Uterus (tissue), 4 donors: ENCODE measurements at places on chromosomes 16 and 17. TPM values are rescaled to one million over a fixed set of nuclear protein-coding genes. Genes with fewer than 3 reads are reported as not detected.

- no peak for DNase-seq
These were observed 394.9 kb upstream of the SALL1 start for GRCh38 chr16:51545951-51546350.

GRCh38 chr16:69500496-69500895 lies 65.3 kb upstream of the NFAT5 start:
- DNase-seq, result no peak

DNA sequence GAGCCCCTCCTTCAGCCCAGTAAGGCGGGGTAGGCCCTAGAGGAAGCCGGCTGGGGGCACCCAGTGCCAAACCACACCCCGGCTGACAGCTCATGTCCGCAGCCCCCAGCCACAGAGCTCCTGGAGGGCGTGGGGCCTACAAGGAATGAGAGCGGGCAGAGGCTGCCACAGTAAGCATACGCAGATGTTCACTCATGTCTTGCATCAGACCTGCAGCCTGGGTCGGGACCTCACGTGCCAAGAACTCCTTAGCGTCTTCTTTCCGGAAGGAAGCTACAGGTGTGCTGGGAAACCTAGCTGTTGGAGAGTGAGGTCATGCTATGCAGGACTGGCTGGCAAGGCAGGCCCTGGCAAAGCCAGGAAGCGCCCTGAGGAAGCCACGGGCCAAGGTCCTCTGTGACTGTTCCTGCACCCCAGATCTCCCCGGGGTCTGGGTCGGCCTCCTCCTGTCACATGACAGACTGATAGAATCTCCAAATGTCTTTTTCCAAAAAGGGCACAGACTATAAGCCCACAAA lies 1.6 kb downstream of the ZNF598 start:
- DNase-seq, result no peak

Gene EVI2A
- total RNA-seq, result 17.9 TPM

DNA sequence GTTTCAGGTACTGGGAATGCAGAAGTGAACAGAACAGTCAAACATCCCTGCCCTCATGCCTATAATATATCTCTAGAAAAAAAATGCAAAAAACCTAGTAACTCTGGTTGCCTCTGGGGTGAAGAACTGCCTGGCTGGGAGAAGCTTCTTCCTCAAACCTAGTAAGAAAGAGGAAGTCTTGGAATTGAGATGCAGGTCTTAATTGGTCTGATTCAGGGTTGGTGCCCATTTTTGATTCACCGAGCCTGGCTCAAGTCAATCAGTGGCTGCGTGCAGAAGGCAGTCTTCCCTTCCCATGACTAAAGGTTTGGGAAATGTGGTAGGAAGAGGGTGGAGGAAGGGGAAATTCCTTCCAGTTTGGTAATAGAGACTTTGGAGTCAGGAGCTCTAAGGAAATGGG lies 22.4 kb downstream of the CDRT15 start:
- DNase-seq, result no peak
